ENCODE measurements at places on chromosomes 2 and 18.

DNA sequence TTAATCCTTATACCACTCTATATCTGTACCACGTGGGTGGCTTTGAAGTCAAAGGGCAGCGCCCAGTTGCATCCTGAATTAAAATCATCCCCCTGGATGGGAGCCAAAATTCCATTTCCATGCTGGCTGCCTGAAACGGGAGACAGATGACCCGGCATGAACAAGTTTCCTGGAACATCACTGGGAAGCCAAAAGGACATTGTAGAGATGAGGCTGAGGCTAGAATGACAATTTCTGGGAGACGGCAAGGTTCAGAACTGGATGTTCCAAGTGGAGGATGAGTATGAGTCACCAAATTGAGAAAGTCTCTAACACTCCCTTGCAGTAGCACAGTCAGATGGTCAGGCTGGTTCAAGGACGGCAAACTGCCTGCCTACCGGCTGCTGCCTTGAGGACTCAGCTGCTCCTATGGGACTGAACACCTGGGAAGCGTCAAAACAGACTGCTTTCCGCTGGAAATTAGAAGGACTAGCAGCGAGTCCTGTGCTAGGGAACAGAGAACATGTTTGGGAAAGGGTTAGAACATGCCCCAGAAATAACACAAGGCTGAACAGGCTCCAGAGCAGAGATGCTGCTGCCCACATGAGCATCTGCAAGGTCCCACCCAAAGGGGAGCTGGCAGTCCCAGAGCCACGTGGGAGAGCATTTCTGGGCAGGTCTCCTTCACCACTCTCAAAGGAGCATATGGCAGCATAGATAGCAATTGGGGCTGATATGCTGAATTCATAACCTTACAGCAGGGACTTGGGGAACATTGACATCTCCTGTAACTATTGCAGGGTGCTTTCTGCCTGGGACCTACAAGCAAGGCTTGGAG is 32.0 kb downstream of the YPEL5 start:
- DNase-seq, result no peak

DNA sequence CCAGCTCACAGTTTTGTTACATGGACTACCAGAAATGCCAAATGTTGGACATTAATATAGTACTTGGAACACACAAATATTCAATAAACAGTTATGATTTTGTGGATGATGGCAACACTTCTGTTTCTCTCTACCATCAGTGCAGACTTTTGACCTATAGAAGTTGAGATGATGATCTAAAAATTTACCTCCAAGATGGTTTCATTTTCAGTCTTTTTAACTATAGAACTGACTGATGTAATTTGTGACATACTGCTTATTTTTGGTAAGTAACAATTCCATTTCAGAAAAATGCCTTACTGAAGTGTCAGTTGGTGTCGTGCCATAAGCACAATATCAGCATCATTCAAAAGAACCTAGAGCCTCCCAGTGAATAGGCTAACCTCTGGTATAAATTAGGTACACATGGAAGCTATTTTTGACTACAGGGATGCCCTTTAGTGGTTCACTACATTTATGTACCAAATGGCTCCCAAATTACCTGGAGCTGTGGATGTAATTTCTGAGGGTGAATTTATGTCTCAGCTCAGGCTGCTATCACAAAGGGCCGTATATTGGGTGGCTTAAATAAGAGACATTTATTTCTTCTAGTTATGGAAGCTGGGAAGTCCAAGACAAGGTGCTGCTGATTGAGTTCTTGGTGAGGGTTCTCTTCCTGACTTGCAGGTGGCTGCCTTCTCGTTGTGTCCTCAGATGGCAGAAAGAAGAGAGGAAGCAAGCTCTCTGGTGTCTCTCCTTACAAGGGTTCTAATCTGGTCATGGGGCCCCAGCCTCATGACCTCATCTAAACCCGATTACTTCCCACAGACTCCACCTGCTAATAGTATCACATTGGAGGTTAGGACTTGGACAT is 66.5 kb downstream of the ALPK2 start:
- no peak for DNase-seq

DNA sequence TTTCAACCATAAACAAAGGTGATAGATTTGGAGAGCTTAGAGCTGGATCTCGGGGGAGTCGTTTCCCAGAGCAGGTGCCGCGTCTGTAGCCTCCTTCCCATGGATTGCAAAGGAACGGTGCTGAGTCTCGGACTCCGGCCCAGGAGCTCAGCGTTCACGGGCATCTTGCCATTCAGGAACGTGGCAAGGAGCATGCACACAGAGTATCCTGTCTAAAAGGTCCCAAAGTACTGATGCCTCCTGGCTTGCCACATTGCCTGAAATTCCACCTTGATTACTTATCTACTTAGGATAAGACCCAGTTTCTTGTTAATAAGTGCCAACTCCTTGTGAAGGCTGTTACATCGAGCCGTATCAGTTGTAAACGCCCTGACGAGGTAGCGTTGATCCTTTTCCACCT is 197.8 kb upstream of the MYT1L start:
- no peak for DNase-seq

DNA sequence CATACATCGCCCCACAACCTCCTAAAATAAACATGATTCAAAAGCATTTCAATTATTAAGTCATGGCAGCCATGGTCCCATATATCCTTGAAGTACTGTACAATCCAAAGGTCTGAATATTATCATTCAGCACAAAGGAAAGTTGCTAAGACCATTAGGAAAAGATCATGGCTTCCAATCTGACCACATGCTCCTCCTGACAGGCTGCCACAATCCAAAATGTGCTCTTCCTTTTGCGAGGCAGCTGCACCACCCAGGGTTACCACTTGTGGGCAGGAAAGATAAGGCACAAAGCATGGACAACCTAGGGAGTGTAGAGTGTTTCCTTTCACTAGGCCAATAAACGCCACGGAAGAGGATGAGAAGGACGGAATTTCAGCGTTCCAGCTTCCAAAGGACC is 5.4 kb downstream of the BOLA3 start:
- DNase-seq, result no peak

GRCh38 chr2:43001055-43001378 is 208.6 kb upstream of the HAAO start:
- DNase-seq, result no peak

- no peak for DNase-seq
Measured at GRCh38 chr2:56770490-56770889, 586.7 kb downstream of the CCDC85A start.

GRCh38 chr18:64131314-64131713 is 17.6 kb downstream of the LINC00305 start:
- DNase-seq, result no peak

- no peak for DNase-seq
Measured at GRCh38 chr2:9095690-9096089, 92.2 kb upstream of the MBOAT2 start.

DNA sequence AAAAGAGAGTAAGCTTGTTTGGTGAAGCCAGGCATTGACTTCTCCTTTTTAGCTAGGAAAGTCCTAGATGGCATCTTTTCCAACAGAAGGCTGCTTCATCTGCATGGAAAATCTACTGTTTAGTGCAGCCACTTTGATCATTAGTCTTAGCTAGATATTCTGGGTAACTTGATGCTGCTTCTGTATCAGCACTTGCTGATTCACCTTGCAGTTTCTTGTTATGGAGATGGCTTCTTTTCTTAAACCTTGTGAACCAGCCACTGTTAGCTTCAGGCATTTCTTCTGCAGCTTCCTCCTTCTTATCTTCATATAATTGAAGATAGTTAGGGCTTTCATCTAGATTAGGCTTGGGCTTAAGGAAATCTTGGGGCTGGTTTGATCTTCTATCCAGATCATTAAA is 639.7 kb downstream of the TDRD15 start:
- no peak for DNase-seq

GRCh38 chr18:12686100-12686499 is 16.4 kb downstream of the CEP76 start:
- peak; percentile 10 for DNase-seq

DNA sequence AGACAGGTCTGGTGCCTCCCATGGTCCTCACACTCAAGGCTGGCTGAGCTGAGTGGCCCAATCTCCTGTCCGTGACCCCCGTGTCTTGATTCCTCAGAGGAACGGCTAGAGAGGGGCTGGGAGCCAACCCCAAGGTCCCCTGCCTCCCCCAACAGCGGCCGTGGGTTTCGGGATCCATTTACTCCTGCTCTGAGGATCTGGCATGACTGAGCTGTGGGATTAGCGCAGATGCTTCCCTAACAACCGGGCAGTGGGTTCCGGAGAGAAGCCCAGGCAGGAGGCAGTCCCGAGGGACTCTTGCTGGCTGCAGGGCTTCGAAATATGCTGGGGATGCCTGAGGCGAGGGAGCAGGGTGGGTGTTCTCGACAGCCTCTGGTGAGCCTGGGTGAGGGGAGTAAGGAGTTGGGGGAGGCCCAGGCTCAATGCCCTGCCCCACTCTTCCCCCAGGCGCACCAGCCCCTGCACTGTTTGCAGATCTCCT is 18.9 kb downstream of the GPR35 start:
- DNase-seq, result no peak

DNA sequence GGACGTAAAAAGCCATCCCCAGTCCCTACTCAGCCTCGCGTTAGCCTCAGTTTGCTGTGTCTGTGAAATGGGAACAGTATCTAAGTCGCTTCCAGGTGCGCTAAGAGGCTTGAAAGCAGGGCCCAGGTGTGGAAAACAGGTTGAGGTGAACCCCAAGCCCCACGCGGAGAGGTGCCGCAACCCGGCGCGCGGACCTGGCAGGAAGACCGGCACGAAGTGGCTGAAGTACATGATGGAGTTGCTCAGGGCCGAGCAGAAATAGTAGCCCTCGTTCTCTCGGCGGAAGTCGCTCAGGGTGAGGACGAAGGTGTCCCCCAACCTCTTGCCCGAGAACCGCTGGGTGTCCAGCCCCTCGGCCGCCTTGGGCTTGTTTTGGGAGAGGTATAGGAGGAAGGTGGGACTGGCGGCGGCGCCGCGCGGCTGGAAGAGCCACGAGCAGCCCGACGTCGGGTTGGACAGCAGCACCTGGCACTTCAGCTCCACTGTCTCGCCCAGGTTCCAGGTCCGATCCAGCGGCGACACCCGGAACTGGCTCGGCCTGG is 508 bp downstream of the CD8A start:
- DNase-seq, result no peak

DNA sequence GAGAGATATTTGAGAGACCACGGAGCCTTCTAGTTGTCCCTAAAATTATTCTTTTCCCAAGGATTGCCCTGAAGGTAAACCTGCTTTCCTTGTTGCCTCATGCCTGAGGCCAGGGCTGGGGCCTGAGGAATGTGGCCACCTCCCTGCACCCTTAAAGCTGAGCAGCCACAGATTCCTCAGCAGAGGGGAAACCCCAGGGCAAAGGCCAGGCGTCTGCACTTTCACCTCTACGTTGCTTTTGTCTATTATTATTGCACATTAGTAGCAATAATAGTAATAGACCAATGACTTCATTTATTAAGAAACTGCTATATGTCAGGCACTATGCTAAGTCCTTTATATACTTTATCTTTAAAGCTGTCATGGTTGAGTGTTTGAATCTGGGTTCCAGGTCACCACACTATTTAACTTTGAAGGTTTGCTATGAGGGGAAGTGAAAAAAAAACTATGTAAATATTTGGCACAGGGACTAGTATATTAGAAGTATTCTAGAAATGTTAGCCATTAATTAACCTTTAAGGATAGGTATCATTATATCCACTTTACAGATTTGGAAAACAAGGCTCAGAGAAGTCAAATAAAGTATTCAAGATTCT is 104.2 kb downstream of the LRRC30 start:
- no peak for DNase-seq

DNA sequence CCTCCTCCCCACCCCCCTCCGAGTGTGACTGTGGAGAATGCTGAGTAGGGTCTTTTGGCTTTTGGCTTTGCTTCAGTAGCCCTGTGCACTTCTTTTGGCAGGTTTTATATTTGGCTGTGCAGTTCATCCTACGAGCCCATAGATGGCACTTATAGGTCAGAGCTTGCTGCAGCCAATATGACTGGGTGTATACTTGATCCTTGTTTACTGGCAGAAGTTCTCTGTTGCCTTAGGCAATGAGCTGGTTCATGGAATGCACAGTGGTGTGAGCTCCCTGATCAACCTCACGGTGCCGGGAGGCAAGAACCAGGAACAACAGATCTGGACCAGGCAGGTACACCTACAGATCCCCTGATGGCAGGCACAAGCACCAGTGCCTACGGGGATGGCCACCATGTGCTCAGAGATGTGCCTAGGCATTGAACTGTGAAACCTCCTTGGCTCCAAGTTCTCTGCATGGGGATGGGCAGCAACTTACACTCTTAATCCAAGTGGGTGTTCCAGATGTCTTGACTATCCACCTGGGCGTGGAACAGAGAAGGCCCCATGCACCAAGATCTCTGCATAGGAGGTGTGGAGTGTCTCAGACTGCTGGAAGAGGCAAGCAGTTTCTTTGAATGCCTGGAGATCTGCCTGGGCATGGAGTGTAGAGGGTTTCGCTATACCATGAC is 190.4 kb downstream of the KIAA1328 start:
- DNase-seq, result no peak

DNA sequence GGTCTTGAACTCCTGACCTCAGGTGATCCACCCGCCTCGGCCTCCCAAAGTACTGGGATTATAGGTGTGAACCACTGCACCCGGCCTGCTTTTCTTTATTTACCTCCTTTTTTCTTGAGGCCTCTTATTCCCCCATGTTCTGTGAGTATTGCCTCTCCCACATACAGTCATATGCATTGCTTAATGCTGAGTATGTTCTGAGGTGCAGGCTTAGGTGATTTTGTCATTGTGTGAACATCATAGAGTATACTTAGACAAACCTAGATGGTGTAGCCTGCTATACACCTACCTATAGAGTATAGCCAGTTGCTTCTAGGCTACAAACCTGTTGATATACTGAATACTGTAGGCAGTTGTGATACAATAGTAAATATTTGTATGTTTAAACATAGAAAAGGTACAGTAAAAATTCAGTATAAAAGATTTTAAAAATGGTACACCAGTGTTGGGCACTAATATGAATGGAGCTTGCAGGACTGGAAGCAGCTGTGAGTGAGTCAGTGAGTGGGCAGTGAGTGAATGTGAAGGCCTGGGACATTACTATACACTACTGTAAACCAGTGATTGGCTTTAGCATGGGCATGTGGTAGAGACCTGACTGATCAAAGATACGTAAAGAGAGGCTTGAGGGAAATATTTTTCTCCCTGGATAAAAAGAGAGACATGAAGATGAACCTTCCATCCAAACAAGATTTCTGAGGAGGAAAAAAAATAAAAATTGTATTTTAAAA is 17.6 kb downstream of the SLC39A10 start:
- DNase-seq, result no peak

- DNase-seq, result no peak
Measured at GRCh38 chr2:182542501-182543258, 115.8 kb upstream of the PDE1A start.

All from HTR-8/SVneo (cell line).